ENCODE measurements at places on chromosomes 12 and 14. TPM values are rescaled to one million over a fixed set of nuclear protein-coding genes. Genes with fewer than 3 reads are reported as not detected.

The OTX2 gene
- total RNA-seq, result not detected

DNA sequence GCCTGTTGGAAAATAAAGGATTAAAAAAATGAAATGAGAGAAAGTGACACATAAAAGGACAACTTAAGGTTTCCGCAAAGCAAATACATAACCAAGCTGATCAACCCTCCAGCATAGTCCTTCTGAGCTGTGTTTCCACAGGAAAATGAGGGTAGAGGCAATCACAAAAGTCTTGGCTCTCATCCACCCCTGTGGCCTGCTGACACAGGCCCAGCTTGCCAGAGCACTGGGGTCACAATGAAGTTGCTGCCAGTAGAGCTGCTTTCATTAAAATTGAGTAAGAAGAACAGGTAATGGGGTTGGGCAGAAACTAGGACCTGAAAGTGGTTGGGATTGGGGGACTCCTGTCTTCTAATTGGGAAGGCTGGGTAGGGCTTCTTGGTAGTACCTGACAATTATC is 65.9 kb downstream of the RERG start:
- no peak for DNase-seq

DNA sequence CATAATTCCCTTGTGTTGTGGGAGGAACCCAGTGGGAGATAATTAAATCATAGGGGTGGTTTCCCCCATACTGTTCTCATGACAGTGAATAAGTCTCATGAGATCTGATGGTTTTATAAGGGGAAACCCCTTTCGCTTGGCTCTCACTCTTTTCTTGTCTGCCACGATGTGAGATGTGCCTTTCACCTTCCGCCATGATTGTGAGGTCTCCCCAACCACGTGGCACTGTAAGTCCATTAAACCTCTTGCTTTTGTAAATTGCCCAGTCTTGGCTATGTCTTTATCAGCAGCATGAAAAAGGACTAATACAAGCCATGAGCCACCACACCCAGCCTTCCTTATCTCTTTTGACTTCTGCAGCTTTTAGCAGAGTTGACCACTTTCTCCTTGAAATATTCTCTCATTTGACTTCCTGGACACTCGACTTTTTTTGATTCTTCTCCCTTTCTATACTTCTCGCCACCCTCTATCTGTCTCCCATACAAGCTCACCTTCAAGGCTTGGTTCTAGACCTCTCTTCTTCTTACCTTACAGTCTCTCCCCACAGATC is 2.3 kb downstream of the MTERF2 start:
- no peak for DNase-seq

DNA sequence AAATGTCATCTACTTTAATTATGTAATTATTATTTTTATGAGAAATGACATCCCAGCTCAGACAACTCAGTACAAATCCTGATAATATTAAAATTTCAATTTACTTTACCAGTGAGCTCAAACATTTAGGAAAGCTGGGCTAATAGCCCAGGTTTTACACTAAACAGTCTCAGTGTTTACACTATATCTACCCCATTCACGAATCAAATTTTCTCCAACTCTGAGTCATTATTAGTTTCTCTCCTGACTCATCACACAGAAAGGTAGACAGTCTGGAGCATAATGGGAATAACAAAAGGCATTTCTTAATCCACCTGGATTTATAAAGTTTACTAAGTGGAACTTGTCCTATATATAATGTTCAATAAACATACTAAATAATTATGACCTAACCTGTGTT is 5.7 kb downstream of the PAWR start:
- DNase-seq, result peak; percentile 26

DNA sequence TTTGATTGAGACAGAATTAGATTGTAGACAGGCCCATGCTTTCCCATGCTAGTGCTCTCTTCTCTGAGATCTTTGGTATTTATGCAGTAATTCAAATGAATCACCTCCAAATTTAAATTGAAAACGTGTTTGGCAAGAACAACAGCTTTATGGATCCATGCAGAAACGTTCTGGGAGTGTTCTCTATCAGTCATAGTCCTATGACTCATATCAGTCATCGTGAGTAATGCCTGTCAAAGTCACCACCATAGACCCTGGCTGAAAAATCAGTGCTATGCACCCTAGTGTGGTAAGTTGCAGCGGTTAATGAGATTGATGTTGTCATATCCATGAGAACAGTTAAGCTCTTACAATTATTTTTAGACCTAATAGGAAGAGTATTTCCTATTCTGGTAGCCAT is 90.1 kb upstream of the FOXG1 start:
- no peak for DNase-seq

Measured in HepG2 (cell line).